ENCODE measurements at places on chromosomes 3 and 15.

GRCh38 chr15:44798826-44799225, 62.5 kb downstream of the TRIM69 start:
- DNase-seq: peak; percentile 15

- no peak for DNase-seq
Observed at GRCh38 chr3:53763353-53763752, 82.9 kb downstream of the CHDH start.

DNA sequence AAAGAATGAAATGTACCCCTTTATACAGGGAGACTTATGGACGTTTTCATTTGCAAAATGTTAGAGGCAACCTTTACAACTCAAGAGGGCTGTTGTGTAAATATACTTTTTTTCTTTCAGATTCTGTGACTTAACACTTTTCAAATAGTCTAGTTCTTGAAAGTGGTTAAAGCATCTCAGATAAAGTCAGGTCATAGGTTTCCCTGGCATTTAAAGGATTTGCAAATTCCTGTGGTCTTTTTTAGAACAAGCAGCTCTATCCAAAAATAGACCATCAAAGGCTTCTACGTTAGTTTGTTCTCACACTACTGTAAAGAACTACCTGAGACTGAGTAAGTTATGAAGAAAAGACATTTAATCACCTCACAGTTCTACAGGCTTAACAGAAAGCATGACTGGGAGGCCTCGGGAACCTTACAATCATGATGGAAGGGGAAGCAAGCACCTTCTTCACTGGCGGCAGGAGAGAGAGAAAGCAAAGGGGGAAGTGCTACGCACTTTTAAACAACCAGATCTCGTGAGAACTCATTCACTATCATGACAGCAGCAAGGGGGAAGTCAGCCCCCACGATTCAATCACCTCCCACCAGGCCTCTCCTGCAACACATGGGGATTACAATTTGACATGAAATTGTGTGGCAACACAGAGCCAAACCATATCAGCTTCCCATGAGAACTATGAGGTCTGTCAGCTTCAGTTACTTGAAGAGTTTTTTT, 23.3 kb upstream of the GABRR3 start:
- DNase-seq: no peak

DNA sequence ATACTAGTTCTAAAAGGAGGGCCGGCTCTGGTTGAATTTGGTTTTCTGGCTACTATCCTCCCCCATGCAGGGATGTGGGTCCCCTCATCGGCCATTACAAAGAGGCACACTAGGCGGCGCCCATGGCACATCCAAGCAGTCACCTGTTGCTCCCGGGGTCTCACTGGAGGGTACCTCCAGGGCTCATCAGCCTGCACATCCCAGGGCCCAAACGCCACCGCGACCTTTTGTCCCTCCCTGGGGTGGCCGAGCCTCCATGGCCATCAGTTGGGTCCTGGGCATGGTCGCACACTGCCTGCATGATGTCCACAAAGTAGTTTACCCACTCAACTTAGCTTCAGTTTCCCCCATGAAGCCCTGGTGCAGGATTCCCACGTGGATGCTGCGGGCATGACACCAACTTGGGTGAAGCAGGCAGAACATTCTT, 28.3 kb downstream of the IDH3A start:
- DNase-seq: peak; percentile 30

DNA sequence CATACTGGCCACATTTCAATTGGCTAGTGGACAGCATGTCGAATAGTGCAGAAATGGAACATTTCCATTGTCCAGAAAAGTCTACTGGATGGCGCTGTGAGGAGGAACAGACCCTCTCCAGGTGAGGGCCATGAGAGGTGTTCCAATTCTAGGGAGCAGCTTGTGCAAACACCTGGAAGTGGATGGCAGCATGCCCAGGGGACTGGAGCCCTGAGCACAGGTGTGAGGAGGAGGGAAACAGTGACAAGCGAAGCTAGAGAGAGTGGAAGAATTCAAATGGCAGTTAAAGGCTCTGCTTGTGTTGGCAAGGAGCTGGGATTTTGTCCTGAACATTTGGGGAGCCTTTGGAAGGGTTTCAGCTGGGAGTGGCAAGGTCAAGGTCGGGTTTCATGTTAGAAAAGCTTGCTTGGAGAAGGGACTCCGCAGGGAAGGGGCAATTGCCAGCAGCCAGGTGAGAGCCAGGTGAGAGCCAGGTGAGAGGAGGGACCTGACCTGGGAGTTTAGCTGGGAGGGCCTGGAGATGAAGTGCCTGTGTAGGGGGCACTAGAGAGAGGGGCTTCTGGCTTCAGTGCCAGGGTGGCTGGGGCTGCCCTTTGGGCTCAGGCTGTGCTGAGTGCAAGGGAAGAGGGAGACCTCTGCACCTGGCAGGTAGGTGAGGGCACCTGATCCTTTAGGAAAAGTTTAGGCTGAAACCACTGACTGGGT, 93.8 kb downstream of the LINGO1 start:
- DNase-seq: no peak

DNA sequence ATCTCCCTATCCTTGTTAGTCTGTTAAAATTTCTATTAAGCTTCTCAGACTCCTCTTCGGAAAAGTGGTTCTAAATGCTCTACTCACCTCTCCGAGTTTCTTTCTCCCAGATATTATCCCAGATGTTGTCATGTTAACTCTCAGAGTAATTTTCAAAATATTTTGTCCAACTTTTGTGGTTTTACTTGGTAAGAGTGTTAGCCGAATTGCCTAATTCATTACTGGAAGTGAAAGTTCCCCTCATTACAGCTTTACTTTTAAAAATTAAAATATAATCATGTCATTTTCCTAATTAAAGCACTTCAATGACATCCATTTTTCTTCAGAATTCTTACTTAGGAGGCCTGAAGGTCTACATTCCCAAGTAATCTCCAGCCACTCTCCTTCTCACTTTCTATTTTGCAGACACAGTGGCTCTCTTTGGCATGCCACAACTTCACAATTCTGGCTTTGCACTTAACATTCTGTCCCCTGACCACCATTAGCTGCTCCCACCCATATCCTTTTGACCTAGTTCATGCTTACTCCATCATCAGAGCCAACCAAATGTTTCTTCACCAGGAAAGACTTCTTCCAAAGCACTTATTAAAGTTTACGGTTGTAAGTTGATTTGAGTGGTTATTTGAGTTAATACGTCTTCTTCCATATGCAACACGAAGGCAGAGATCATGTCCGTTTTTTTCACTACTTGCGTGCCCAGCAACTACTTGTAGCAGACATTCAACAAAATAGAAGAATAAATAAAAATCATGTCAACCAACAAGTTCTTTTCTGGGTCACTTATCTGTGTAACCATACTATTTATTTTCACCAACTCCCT, 10.2 kb upstream of the TIPARP start:
- DNase-seq: no peak

DNA sequence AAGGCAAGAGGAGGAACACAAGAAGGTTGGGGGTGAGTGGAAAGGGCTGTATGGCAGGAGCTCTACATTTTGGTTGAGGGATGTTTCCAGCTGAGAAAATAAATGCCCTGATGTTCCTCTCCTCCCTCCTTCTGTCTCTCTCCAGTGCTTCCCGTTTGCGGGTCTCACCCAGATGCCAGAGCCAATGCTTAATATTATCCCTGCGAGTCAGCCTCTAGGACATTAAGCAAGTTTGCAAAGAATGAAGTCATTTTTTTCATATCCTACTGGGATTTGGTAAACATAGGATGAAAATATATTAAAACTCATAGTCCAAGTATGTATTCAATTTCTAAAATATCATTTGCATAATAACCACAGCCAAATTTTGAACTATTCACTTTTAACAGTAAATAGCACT, 295.9 kb downstream of the CADM2 start:
- DNase-seq: no peak

GRCh38 chr3:77328690-77329089, 288.8 kb downstream of the ROBO2 start:
- no peak for DNase-seq

GRCh38 chr3:143737065-143737464, 111.2 kb downstream of the SLC9A9 start:
- no peak for DNase-seq

- no peak for DNase-seq
Observed at GRCh38 chr3:160112481-160112880, 112.7 kb upstream of the C3orf80 start.

DNA sequence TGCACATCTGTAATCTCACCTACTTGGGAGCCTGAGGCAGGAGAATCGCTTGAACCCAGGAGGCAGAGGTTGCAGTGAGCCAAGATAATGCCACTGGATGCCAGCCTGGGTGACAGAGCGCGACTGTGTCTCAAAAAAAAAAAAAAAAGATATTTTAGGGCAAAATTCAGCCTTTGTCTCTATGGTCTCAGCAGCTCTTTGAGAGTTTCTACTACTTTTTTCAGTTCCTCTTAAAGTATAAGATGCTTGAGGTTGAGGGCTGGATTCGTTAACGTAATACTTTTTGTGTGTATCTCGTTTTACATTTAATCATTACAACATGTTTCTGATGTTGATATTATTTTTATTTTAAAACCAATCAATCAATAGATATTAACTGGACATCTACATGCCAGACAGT, 381.2 kb upstream of the TBL1XR1 start:
- DNase-seq: no peak

DNA sequence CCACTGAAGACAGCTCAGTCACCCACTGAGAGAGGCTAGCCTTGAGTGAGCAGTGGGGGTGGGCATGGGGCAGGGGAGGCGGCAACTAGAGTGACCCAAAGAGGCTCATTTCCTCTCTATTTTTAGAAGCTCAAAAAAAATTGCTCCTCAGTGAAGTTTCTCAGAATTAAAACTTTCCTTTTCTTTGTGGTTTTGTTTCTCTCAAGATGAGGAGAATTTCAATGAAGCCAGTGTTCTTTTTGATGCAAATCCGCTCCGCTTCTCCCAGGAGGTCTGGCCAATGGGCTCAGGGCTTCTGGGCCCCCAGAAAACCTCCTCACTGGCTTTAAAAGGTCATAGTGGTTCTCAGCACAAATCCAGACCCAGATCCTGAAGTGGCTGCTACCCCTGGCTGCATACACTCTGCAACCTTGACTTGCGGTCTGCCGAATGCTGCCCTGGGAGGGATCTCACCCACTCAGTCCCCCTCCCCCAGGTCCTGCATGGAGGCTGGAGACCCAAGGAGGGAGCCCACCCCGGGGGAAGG, at the start of gene ACSBG1:
Gene ACSBG1, minus strand, starts transcription at position 51 of the 526 bp plus-strand sequence. CDS start 64 bp downstream, outside the sequence.
- no peak for DNase-seq

GRCh38 chr3:13332158-13332557, 88.0 kb downstream of the NUP210 start:
- no peak for DNase-seq

GRCh38 chr3:152230370-152230769, 38.4 kb upstream of the MBNL1 start:
- DNase-seq: no peak

- no peak for DNase-seq
Observed at GRCh38 chr3:195240939-195241338, 30.0 kb downstream of the XXYLT1 start.

DNA sequence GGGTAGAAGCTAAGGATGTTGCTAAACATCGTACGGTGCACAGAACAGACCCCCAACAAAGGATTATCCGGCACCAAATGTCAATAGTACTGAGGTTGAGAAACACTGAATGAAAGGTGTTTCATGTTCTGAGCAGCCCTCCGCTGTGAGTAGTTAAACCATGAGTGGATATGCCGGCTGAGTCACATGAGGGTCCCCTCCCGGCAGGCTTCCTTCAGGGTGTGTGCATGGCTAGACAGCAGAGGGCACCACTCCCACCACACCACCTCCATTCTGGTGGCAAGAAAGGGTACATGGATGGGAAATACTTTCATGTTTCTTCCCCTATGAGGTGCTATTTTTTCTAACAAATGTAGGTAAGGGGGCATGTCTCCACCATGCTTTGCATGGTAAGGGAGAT, 128.3 kb upstream of the SEMA6D start:
- no peak for DNase-seq

DNA sequence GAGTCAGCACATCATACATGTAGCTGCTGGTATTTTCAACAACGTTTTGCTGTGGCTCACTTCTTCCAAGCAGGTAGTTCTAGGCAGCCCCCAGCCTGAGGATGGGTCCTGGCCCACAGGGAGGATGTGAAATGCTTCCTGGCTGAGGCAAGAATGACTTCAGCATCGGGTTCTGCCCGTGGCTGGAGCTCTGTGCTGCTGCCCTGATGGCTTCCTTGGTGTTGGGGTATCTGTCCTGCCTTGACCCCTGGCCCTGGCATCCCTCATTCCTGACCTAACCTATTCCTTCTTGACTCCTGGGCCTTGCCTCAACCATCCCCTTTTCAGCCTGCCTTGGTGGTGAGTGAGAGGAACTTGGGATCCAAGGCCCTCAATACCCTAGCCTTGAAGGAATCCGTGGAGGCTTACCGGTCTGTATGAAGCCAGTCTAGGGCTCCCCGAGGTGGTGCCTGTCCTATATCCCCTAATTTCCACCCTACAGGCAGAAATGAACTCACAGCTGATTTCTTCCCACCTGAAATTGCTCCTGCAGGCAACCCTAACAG, 300.6 kb downstream of the TLE3 start:
- DNase-seq: no peak

- no peak for DNase-seq
Observed at GRCh38 chr15:41921167-41921566, 27.3 kb upstream of the SPTBN5 start.

GRCh38 chr3:73540969-73541740, 83.6 kb downstream of the PDZRN3 start:
- DNase-seq: no peak

- DNase-seq: no peak
Observed at GRCh38 chr3:29949940-29950616, 656.3 kb upstream of the TGFBR2 start.

- DNase-seq: no peak
Observed at GRCh38 chr3:175329373-175329772, 470.2 kb downstream of the NAALADL2 start.

GRCh38 chr3:88150806-88151205, 1.0 kb downstream of the C3orf38 start:
- DNase-seq: no peak

- no peak for DNase-seq
Observed at GRCh38 chr3:71360180-71360579, 223.3 kb downstream of the FOXP1 start.

DNA sequence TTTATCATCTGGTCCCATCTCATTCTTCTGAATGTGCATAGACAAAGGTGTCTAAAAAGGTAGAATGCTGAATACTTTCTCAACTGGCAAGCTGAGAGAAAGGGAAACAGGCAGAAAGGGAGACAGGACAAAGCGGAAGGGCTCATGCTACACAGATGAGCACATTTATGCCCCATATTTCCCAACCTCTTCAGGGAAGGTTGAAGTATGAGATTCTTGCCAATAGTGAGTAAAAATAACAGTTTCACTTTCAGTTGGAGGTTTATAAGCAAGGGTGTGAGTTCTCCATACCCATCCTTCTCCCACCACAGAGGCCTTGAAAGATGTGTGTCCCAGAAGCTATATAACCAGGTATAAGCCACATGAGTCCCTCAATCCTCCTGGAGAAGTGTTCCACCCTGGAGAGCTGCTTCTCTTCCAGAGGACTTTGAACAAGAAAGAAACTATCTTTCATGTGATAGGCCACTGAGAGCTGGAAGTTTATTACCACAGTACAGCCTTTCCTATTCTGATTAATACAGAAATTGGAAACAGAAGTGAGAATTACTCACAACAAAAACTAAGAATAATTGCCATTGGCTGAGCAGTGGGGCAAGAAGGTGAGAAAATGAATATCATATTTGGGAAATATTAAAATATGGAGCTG, 709.4 kb upstream of the NR2F2 start:
- DNase-seq: no peak
